G401 (cell line): ENCODE measurements at places on chromosomes 6 and 20.
A peak's percentile ranks its signal among the peaks of the same experiment; 100 is the strongest.

- no peak for DNase-seq
These were observed 127.2 kb upstream of the ECI2 start for GRCh38 chr6:4262526-4262925.

GRCh38 chr20:50464026-50464724 lies 46.0 kb upstream of the PTPN1 start:
- DNase-seq: peak; percentile 42

DNA sequence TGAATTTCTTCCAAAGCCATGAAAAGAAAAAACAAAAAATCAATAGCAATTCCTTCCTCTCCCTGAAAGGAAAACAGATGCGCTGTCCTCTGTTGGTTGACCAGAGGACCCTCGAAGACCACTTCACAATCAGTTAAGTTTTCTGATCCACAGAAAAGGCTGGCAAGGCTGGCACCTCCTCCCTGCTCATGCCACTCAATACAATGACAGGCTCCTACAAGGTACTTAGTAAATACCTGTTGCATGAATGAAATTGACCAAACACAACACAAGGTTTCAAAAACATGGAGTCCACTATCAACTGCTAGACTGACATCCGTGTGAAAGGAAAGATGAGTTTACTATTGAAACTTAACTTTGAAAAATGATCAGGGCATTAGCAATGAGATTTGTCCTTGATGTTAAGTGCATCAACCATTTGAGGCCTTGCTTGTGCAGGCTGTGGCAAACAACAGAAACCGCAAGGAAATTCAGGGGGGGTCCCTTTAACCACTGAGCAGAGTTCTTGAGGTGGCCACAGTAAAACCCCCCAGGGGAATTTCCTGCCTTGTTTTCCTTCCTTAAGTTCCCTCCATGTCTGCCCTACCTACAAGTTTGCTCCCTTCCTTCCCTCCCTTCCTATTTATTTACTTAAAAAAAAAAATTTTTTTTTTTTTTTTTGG lies 27.9 kb upstream of the RTF2 start:
- no peak for DNase-seq

GRCh38 chr6:52537001-52537753 lies 39.7 kb downstream of the TRAM2 start:
- DNase-seq: no peak

DNA sequence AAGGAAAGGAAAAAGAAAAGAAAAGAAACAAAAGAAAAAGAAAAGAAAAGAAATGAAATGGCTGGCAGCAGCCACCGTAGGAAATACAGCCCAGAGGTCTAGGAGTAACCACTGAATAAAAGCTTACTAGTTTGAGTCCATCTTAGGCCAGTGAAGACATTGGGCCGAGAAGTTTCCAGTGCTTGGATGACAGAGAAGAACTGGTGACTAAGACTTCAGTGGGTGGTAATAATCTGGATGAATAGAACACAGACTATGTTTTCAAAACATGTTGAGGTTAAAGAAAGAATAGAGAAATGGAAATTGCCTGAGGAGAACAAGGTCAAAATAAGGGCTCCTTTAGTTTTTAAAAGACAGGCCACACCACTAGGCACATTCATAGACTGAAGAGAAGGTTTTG lies 198.8 kb downstream of the ATXN1 start:
- DNase-seq: no peak
